ENCODE measurements at places on chromosomes 6 and 20.

DNA sequence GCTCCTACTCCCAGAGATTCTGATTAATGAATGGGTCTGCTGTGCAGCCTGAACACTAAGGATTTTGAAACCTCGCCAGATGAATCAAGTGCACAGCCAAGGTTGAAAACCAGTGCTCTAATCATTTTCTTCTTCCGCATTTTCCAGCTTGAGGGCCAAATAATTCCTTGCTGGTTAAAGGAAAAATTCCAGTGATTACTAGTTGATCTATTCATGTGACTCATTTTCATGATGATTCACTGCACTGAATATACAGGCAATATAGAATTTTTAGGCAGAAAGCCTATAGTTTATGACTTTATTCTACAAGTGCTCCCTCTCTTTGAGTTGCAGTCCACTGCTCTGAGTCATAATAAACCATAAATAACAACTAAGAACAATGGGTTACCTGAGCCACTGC is 80.6 kb upstream of the PROKR2 start:
- no peak for DNase-seq

DNA sequence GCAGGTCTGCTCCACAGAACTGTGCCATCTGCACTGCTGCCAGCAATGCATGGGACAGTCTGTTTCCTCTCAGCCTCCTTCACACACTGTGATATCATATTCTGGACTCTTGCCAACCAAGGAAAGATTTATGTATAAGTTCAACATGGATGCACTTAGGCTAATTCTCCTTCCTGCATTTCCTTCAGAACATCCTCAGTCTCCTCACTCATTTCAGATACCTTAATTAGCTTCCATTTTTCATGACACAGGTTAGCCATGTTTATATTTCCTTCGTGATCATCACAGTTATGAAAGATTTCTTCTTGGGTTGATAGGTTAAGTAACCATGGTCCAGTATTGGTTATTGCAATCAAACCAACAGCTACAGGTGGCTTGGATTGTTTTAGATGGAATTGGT is 46.4 kb upstream of the DDR1 start:
- DNase-seq, result peak; percentile 49

DNA sequence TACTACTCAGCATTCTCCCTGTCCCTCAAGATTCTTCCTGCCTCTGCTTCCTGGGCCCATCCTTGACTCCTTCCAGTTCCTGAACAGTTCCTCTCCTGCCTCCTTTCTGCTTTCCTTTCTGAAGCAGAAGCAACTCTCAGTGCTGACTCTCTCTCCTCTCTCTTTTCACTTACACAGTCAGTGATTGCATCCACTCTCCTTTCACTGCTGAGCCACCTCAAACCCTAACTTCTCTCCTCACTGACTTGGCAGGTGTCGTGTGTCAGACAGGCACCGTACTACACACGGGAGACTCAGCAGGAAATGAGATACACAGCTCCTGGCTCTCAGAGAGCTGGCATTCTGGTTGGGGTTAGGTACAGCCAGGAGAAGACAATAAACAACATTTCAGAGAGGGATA is 5.6 kb downstream of the ABHD16A start:
- DNase-seq, result no peak

DNA sequence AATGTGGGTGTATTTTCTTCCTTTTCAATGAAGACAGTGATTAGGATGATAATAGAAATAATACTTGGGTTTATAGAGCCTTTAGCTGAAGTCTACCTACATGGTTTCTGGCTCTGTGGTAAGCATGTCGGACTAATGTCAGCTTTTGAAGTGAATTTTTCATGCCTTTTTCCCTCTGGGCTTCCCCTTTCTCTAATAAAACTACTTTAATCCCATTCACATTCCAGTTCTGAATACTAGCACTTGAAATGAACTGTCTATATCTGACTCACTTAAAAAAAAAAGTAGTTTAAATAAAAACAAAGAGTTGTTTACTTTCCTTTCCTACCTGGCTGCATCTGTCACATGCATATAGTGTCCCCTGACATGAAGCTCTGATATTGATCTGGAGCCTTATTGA is 545.9 kb upstream of the FLRT3 start:
- DNase-seq, result no peak

DNA sequence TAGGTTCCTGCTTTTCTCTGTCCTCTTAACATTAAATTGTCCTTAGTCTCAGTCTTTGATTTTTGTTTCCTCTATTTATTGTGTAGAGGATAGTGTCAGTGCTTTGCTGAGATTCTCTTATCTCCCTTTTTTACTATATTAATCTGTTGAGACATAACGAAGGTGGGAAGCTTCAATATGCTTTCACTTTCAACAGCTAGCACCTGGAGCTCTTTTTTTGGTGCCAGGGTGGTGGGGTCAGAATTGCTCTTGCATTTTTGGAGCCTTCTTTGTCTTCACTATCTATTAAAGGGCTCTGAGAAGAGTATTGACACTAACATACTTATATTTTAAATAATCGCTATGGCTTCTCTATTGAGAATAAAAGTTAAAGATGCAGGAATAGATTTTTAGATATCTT is 97.1 kb upstream of the EPHA7 start:
- no peak for DNase-seq

DNA sequence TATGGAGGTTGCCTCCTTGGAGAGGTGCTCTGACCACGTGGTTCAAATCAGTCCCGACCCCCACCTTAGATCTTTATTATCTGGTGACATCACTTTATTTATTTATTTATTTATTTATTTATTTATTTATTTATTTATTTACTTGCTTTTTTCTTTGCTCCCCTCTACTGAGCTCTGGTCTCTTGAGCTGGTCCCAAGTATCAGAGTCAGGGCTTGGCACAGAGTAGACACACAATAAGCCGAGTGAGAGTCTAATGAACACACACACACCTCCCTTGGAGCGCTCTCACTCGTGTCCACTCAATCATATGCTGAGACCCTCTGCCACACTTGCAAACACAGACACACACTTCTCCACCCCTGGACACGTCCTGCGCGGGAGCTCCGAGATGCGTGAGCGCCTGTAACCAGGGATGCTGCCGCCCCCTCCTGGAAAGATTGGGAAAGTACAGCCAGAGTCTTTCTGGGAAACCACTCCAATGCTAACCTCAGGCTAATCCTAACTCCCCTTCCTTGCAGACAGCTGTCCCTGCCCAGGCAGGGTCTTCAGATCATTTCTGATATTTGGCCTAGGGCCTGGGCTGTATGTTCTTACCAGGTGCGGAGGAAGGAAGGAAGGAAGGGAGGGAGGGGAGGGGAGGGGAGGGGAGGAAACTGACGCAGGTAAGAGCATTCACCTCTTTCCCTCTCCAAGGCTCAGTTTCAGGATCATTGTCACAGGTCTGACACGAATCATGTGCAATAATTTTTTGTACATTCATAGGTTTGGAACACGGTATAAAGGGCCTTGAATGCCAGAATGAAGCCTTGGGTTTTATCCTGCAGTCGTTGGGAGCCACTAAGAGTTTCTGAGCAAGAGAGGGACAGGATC is 70.9 kb downstream of the STK35 start:
- DNase-seq, result peak; percentile 76
